ENCODE measurements at places on chromosomes 4 and X.

DNA sequence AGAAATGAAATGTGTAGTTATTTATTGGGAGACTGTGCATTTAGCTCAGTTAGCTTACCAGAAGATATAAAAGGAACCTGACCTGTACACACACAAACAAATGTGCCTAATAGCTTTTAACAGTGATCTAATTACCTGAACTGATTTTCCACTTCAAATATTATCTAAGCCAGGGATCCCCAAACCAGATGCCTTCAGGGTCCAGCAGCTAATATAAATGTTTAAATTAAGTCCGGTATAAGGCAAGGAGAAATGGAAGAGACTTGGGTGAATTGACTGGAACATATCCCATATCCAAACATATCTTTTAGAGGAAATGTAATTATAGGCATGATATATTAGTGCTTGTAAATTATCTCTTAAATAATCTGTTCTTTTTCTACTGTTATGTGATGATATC lies 66.7 kb downstream of the CNKSR2 start:
- no peak for DNase-seq

DNA sequence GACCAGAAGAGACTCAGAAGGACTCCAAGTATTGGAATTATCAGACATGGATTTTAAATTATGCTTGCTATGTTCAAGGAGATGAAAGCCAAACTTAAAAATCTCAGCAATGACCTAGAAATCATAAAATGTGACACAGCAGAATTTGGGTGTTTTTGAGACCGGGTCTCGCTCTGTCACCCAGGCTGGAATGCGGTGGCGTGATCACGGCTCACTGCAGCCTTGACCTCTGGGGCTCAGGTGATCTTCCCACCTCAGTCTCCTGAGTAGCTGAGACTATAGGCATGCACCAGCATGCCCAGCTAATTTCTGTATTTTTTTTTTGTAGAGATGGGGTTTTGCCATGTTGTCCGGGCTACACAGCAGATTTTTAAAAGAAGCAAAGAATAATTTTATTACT lies 12.7 kb downstream of the TAB3 start:
- no peak for DNase-seq

DNA sequence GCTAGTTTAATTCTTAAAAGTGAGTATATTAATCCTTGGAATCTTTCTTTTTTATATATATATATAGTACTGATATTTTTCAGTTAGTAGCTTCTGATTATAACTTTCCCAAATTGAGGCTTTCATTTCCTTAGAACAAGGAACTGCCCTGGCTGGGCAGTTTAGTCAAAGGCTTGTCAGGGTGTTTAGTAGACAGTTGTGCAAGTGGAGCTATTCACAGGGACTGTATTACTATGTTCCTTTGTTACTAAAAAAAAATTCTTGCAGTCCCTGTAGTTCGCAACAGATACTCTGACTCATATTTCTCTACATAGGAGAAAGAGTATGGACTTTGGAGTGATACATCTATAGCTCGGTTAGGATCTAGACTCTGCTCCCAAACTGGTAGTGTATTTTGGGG lies 20.8 kb downstream of the USO1 start:
- no peak for DNase-seq

GRCh38 chr4:147363514-147363913 lies 117.4 kb upstream of the EDNRA start:
- DNase-seq = no peak

GRCh38 chr4:122766950-122767349 lies 34.4 kb downstream of the BBS12 start:
- DNase-seq = no peak

- DNase-seq = no peak
These were observed 1428.7 kb downstream of the PCDH18 start for GRCh38 chr4:136103616-136104015.

- no peak for DNase-seq
These were observed 557 bp upstream of the USP38 start for GRCh38 chr4:143184217-143184502.

- DNase-seq = no peak
These were observed 124.9 kb downstream of the KDM6A start for GRCh38 chrX:44997888-44998287.

- DNase-seq = peak; percentile 23
These were observed 960 bp downstream of the TRPC3 start for GRCh38 chr4:121950680-121951520.

GRCh38 chr4:52628543-52628942 lies 30.6 kb downstream of the USP46 start:
- no peak for DNase-seq

- no peak for DNase-seq
These were observed 51.8 kb upstream of the JADE1 start for GRCh38 chr4:128757712-128758111.

- DNase-seq = no peak
These were observed 80.1 kb downstream of the HS3ST1 start for GRCh38 chr4:11348449-11349088.

- DNase-seq = no peak
These were observed 5.3 kb downstream of the APOO start for GRCh38 chrX:23902419-23902818.

GRCh38 chrX:19682712-19683331 lies 167.5 kb upstream of the MAP3K15 start:
- DNase-seq = peak; percentile 75

- DNase-seq = peak; percentile 70
These were observed at the start of gene SCARB2 for GRCh38 chr4:76213415-76214176. TSS of gene SCARB2 (minus strand) at chr4:76213824. CDS start at chr4:76213543, 281 bp downstream.

Data from activated naive CD4-positive, alpha-beta T cell treated with Interleukin-2 at 50 U/mL for 16 hours (primary cell).